ENCODE measurements at places on chromosomes 12 and 14. TPM values are rescaled to one million over a fixed set of nuclear protein-coding genes. Genes with fewer than 3 reads are reported as not detected.

The RNASE3 gene
- not detected for total RNA-seq

DNA sequence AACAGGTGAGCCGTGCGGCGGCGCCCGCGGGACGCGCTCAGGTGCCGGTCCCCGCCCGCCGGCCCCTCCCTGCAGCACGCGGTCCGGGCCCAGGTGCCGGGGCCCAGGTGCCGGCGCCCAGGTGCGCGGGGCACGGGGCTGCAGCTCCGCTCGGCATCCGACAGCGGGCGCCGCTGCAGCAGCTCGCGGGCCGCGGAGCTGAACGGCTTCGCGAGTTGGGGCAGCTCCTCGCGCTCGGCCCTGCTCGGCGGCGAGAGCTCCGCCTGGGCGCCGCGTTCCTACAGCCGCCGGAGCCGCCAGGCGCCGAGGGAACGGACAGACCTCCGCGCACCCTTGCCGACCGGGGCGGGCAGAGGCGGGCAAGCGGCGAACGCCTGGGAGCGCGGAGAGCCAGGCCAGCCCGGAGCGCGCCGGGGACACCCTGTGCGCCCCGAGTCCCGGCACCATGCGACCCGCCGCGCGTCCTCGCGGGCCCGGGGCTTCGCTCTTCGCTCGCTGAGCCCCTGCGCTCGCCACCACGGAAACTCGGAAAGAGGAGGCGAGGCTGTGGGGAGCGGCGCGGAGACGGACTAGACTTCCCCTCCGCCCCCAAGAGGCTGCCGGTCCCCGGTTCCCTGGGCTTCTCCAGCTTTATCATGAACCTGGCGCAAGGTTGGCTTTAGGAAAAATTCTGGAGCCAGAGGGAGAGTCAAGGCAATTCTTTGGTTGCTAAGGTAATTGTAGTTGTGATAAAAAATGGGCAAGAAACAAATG lies at the start of gene RGS6:
Gene RGS6 (plus strand): TSS at position 201 of the 753 bp plus-strand sequence.
- no peak within 1 kb of the TSS for H3K27ac ChIP-seq
- H3K36me3 ChIP-seq, result no peaks in the 10 kb centered on the region
- H3K4me1 ChIP-seq, result no peaks in the 10 kb centered on the region

- H3K27ac ChIP-seq, result no peak overlapping the region
- H3K4me1 ChIP-seq, result no peaks in the 10 kb centered on the region
- H3K4me3 ChIP-seq, result no peak overlapping the region
- DNase-seq, result no peak
Measured at GRCh38 chr12:130959632-130960031, 5.9 kb downstream of the ADGRD1 start.

The ESR2 gene
- not detected for total RNA-seq
